ENCODE measurements at places on chromosomes 11 and 22.

- no peak for DNase-seq
Measured at GRCh38 chr11:66614073-66614472, 2.4 kb upstream of the RBM14 start.

- DNase-seq = no peak
Measured at GRCh38 chr11:46845440-46845739, 690 bp downstream of the CKAP5 start.

DNA sequence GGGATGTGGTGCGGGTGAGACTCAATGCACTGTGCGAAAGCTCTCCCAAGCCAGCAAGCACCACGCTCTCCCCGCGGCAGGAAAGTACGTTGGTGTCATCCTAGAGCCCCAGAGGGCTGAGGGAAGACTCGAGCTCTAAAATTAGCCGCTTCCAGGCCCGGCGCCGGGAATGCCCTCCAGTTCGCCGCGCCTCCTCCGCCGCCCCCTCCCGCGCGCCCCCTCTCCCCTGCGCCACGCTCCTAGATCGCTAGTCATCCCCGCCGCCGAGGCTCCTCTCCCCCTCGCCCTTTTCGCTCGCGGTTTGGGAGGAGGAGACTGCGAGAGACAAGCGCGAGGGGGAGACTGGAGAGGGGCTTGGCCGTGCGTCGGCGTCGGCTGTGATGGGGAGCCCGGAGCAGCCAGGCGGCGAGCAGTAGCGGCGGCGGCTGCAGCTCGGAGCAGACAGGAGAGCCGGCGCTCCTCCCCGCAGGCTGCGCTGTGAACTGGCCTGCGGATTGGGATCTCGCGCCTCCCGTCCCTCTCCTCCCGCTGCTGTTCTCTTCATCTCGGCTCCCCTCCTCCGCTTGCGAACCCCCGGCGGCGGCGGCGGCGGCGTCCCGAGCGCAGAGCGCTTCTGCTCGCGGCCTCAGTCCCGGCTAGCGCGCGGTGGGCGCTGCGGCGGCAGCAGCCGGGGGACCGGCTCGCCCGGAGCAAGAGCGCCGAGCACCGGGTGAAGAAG is at the start of gene FAT3:
Gene FAT3, plus strand, starts transcription at position 412 of the 718 bp plus-strand sequence. CDS start 127,295 bp downstream, outside the sequence.
- no peak for DNase-seq

GRCh38 chr11:91147885-91148284 is 925.0 kb upstream of the CHORDC1 start:
- DNase-seq = no peak

GRCh38 chr11:75577207-75577606 is 15.2 kb downstream of the SERPINH1 start:
- DNase-seq = peak; percentile 47

- no peak for DNase-seq
Measured at GRCh38 chr11:1205121-1205986, 17.5 kb upstream of the MUC5B start.

DNA sequence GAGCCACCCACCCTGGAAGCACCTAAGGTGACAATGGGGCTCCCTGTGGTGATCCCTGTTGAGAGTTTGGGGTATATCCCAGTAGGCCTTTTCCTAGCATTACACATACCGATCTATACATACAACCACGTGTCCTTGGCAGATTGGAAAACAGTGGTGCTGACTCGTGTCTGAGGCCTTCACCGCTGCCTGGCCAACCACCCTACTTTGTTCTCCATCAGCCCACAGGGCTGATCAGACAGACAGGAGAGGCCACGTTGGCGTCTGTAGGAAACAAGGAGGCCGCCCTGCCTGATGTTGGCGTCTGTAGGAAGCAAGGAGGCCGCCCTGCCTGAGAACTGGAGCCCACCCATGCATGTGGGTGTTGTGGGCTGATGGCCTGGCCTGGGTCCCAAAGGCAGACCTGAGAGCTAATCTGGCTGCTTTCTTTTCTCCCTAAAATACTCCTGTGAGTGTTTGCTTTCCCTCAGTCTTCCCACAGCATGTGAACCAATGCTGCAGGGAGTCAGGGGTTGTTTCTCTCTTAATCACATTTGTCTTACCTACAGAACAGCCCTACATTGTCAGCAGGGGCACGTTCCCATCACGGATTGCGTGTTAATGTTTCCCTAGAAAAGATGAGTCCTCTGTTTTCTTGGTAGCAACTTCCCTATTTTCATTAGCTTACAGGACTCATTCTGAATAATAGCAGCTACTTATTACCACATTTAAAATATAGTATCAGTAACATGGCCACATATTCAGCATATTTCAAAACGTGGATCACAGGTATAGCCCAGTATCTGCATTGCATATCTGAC is 57.2 kb downstream of the SBF1 start:
- DNase-seq = no peak

GRCh38 chr22:37188901-37189466 is 937 bp upstream of the C1QTNF6 start:
- no peak for DNase-seq

DNA sequence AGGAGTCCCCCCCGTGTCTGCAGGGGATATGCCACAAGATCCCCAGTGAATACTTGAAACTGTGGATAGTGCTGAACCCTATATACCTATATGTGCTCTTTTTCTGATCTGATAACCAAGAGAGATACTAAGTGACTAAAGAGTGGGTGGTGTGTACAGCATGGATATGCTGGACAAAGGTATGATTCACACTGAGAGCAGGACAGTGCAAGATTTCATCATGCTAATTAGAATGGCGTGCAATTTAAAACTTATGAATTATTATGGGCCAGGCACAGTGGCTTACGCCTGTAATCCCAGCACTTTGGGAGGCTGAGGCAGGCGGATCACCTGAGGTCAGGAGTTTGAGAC is 90.2 kb upstream of the ALKBH3 start:
- DNase-seq = no peak
